ENCODE measurements at places on chromosomes 1 and 21. TPM values are rescaled to one million over a fixed set of nuclear protein-coding genes. Genes with fewer than 3 reads are reported as not detected.

GRCh38 chr1:24769656-24770651 lies 24.7 kb downstream of the CLIC4 start:
- no peak overlapping the region for H3K27ac ChIP-seq
- no peaks in the 10 kb centered on the region for H3K27me3 ChIP-seq
- DNase-seq: no peak
- peaks cover 10% of the 10 kb centered on the region for H3K4me1 ChIP-seq

GRCh38 chr1:35557118-35557610 lies at the start of gene KIAA0319L:
TSS of gene KIAA0319L (minus strand) at chr1:35557403. CDS start at chr1:35554491, 2,912 bp downstream.
- peak within 1 kb of the TSS; percentile 97 for H3K4me3 ChIP-seq
- H3K4me1 ChIP-seq: peaks cover 46% of the 10 kb centered on the region
- peak within 1 kb of the TSS; percentile 98 for H3K27ac ChIP-seq
- H3K36me3 ChIP-seq: peaks cover 22% of the 10 kb centered on the region
- no peaks in the 10 kb centered on the region for H3K27me3 ChIP-seq

DNA sequence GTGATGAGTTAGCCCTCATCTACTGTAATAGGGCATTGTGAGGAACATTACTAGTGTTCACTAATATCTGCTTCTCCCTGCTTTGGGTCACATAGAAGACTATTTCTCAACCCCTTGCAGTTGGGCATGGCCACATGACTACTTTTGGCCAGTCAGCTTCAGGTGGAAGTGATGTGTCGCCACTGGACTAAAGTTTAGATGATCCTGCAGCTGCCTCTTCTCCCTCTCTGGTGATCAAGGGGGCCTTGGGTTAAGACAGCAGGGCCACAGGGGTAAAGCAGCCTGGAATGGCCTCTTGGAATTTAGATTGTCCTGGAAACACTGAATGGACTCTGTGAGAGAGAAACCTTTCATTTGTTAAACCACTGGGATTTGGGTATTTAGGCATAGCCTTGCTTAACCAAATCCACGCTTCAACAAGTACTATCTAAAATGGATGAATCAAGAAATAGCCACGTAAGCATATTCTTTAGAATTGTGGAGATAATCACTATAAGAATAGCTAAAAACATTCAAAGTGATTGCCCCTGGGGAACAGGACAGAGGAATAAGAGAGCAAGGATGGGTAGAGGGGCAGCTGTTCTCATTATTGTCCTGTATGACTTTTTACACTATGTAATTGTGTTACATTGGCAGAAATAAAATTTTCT lies 41.2 kb downstream of the OPRD1 start:
- peaks cover 4% of the 10 kb centered on the region for H3K27me3 ChIP-seq
- DNase-seq: no peak
- H3K4me1 ChIP-seq: peaks cover 4% of the 10 kb centered on the region
- H3K27ac ChIP-seq: no peak overlapping the region
- no peaks in the 10 kb centered on the region for H3K36me3 ChIP-seq
- no peak overlapping the region for H3K4me3 ChIP-seq

- no peak overlapping the region for H3K4me3 ChIP-seq
- H3K27me3 ChIP-seq: no peaks in the 10 kb centered on the region
- no peaks in the 10 kb centered on the region for H3K36me3 ChIP-seq
- no peak for DNase-seq
- H3K27ac ChIP-seq: no peak overlapping the region
- H3K4me1 ChIP-seq: no peaks in the 10 kb centered on the region
These were observed 71.9 kb downstream of the SCCPDH start for GRCh38 chr1:246795906-246796694.

DNA sequence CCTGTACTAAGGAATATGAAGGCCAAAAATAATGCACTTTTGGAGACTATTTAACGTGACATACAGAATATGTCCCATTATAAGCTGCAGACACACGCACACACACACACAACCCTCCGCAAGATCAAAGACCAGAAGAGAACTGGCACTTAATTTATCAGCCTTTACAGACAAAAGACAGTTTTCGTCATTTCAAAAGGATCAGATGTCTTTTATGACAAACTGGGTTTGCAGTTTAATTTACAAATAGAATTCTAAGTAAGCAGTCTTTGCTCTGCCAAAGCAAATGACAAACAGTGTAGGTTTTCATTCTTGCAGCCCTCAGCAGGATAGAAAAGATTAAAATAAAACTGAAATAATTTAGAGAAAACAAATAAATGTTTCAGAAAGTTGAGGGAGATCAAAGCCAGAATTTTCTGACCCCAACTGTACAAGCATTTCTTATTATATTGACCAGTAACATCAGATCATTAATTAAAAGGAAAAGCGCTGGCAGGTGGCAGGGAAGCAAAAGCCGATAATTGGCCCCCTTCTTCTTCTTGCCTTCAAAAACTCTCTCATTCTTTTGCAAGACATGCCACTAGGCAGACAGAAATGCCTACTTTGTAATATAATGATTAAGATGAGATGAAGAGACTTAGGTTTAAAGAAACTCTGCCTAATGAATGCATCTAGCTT lies 169.0 kb downstream of the DENND1B start:
- H3K4me3 ChIP-seq: no peak overlapping the region
- no peak for DNase-seq
- H3K4me1 ChIP-seq: no peaks in the 10 kb centered on the region
- H3K36me3 ChIP-seq: no peaks in the 10 kb centered on the region

DNA sequence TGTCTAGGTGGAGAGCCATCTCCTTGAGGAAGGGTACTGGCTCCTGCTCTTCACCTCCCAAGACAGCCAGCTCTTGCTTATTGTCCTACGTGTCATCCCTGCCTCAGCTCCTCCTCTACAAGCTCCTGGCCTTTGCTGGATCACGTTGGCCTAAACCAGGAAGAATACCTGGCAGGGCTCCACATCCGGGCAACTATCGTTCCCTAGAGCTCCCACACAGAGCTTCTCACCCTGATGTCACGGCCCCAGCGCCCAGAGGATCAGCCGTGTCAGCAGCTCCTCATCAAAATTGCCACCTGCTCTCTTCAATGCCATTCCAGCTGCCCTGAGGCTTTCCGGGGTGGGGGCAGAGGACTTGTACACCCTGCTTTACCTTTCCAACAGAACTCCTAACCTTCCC lies 1.9 kb upstream of the TPM3 start:
- no peak for DNase-seq
- H3K4me1 ChIP-seq: peaks cover 5% of the 10 kb centered on the region
- H3K27me3 ChIP-seq: peaks cover 47% of the 10 kb centered on the region
- no peak overlapping the region for H3K27ac ChIP-seq

SLC6A17 gene
- total RNA-seq: not detected

KCNJ10 gene
- total RNA-seq: not detected

DNA sequence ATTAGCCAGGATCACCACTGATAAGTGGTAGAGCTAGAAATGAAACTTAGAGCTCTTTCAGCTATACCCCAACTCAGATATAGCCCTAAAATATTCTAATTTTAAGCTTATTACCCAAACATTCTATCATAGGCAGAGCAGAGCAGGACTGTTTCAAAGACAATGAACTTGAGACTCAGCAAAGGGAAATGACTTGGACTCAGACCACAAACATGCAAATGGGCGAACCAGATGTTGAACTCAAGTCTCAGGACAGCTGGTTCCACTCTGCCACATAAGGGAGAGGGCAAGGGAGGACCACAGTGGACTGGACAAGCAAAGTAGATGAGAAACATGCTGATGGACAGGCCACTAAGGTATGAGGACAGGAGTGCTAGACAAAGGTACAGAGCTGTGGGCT lies 315.3 kb downstream of the OMA1 start:
- no peaks in the 10 kb centered on the region for H3K4me1 ChIP-seq
- H3K27me3 ChIP-seq: no peaks in the 10 kb centered on the region
- no peak overlapping the region for H3K4me3 ChIP-seq
- H3K27ac ChIP-seq: no peak overlapping the region
- H3K36me3 ChIP-seq: no peaks in the 10 kb centered on the region
- no peak for DNase-seq

FAM72C gene
- total RNA-seq: 11.1 TPM
